Cerebellum (tissue), 4 donors: ENCODE measurements at places on chromosomes 1 and 21. TPM values are rescaled to one million over a fixed set of nuclear protein-coding genes. Genes with fewer than 3 reads are reported as not detected.

Gene GSTM1
- total RNA-seq, result 5.1 TPM

Gene CCDC30
- 22.2 TPM for total RNA-seq

Gene SPOCD1
- not detected for total RNA-seq

Gene SYCP1
- not detected for total RNA-seq

Gene CFHR2
- not detected for total RNA-seq

Gene FAM151A
- not detected for total RNA-seq

Gene CRB1
- total RNA-seq, result 22.8 TPM

Gene IQGAP3
- total RNA-seq, result 6.3 TPM

Gene RAD54L
- 2.6 TPM for total RNA-seq

Gene ZSWIM5
- 25.1 TPM for total RNA-seq

Gene PEX10
- 14.1 TPM for total RNA-seq

Gene PADI4
- 0.09 TPM for total RNA-seq

Gene EFNA3
- 7.3 TPM for total RNA-seq

Gene DIO1
- total RNA-seq, result not detected

Gene SLC19A2
- 16.8 TPM for total RNA-seq

Gene CFHR1
- total RNA-seq, result not detected

Gene CELA2B
- total RNA-seq, result not detected

Gene OBSCN
- 52.9 TPM for total RNA-seq

Gene THEM5
- not detected for total RNA-seq

Gene WNT2B
- total RNA-seq, result 9.3 TPM

Gene PLA2G2D
- not detected for total RNA-seq

Gene OXCT2
- total RNA-seq, result 1.00 TPM

Gene KPRP
- total RNA-seq, result not detected

Gene RNF19B
- total RNA-seq, result 23.9 TPM

Gene BATF3
- 0.91 TPM for total RNA-seq

Gene AMPD2
- total RNA-seq, result 35.3 TPM

Gene RSRP1
- 83.6 TPM for total RNA-seq

Gene PARK7
- 80.4 TPM for total RNA-seq
